Glutamatergic neuron (in vitro differentiated cells): ENCODE measurements at places on chromosomes 2 and 18. TPM values are rescaled to one million over a fixed set of nuclear protein-coding genes. Genes with fewer than 3 reads are reported as not detected.

Gene CCDC74B
- 0.29 TPM for total RNA-seq

Gene RIT2
- total RNA-seq, result not detected

Gene DSG2
- 8.2 TPM for total RNA-seq

Gene UGT1A10
- not detected for total RNA-seq

Gene LRATD1
- 19.4 TPM for total RNA-seq

Gene CCL20
- not detected for total RNA-seq

Gene FEV
- not detected for total RNA-seq

Gene SKOR2
- 6.7 TPM for total RNA-seq

Gene BOK
- total RNA-seq, result 13.8 TPM

Gene CTAGE1
- not detected for total RNA-seq

- H3K36me3 ChIP-seq, result no peaks in the 10 kb centered on the region
- DNase-seq, result no peak
- H3K4me1 ChIP-seq, result peaks cover 3% of the 10 kb centered on the region
- H3K4me3 ChIP-seq, result no peak overlapping the region
- no peaks in the 10 kb centered on the region for H3K27me3 ChIP-seq
These were observed 57.8 kb upstream of the GPR45 start for GRCh38 chr2:105183555-105184323.

DNA sequence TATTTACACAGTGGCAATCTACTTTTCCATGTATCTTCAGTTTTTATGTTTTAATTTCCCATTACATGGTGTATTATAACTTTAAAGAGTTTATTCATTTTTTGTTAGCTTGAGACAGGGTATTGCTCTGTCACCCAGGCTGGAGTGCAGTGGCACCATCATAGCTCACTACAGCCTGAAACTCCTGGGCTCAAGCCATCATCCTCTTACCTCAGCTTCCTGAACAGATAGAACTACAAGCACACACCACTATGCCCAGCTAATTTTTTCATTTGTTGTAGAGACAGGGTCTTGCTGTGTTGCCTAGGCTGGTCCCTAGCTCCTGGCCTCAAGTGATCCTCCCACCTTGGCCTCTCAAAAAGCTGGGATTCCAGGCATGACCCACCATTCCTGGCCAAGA lies 66.8 kb downstream of the COA5 start:
- no peak overlapping the region for H3K4me3 ChIP-seq
- H3K27me3 ChIP-seq, result peaks cover 11% of the 10 kb centered on the region
- peaks cover 11% of the 10 kb centered on the region for H3K4me1 ChIP-seq
- H3K27ac ChIP-seq, result no peak overlapping the region

- no peak for DNase-seq
- H3K4me3 ChIP-seq, result no peak overlapping the region
- no peaks in the 10 kb centered on the region for H3K36me3 ChIP-seq
- H3K4me1 ChIP-seq, result no peaks in the 10 kb centered on the region
- H3K27me3 ChIP-seq, result peaks cover 12% of the 10 kb centered on the region
These were observed 73.4 kb upstream of the SMAD7 start for GRCh38 chr18:49023938-49024803.

GRCh38 chr2:63029058-63029457 lies 21.6 kb upstream of the OTX1 start:
- H3K27ac ChIP-seq, result no peak overlapping the region
- no peaks in the 10 kb centered on the region for H3K4me1 ChIP-seq
- H3K27me3 ChIP-seq, result peaks cover 1% of the 10 kb centered on the region
- H3K4me3 ChIP-seq, result no peak overlapping the region
- H3K36me3 ChIP-seq, result peaks cover 4% of the 10 kb centered on the region

DNA sequence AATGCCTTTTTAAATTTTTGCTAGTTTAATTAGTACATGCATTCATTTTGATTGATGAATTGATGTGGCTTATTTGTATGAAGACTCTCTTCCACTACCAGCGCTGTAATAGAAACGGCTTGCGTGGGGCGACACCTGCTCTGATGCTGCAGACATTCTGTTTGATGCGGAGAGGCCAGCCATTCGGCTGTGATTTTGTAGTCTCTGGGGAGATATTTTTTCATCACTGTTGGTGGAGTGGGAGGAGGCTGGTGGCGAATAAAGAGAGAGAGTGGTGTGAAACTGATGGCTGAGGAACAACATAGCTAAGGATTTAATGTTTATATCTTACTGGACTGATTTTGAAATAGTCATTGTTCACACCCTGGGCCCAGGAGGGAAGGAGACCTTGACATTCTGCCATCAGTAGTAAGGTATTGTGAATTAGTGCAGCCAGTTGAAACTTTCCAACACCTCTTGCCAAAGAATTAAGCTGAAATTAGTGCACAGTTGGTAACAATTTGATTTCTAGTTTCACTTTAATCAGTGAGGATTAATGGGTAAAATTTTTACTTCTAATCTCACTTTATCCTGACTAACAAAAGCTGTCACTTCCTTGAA lies 224.1 kb downstream of the MTX2 start:
- peak overlapping the region; percentile 8 for H3K4me3 ChIP-seq
- H3K27ac ChIP-seq, result no peak overlapping the region
- DNase-seq, result no peak
- H3K27me3 ChIP-seq, result no peaks in the 10 kb centered on the region
- peaks cover 12% of the 10 kb centered on the region for H3K4me1 ChIP-seq
- H3K36me3 ChIP-seq, result no peaks in the 10 kb centered on the region

- H3K27ac ChIP-seq, result no peak overlapping the region
- peaks cover 2% of the 10 kb centered on the region for H3K27me3 ChIP-seq
- no peak for DNase-seq
- no peaks in the 10 kb centered on the region for H3K36me3 ChIP-seq
These were observed 215.8 kb downstream of the ALK start for GRCh38 chr2:29705616-29706015.

GRCh38 chr2:170396799-170397459 lies 219.0 kb downstream of the MYO3B start:
- H3K4me3 ChIP-seq, result no peak overlapping the region
- no peaks in the 10 kb centered on the region for H3K36me3 ChIP-seq
- H3K27me3 ChIP-seq, result peaks cover 6% of the 10 kb centered on the region
- DNase-seq, result no peak
- H3K27ac ChIP-seq, result no peak overlapping the region
- peaks cover 13% of the 10 kb centered on the region for H3K4me1 ChIP-seq

GRCh38 chr2:146821836-146822316 lies 1023.0 kb upstream of the ACVR2A start:
- H3K36me3 ChIP-seq, result peaks cover 3% of the 10 kb centered on the region
- no peak overlapping the region for H3K4me3 ChIP-seq
- no peaks in the 10 kb centered on the region for H3K4me1 ChIP-seq
- no peak for DNase-seq
- no peak overlapping the region for H3K27ac ChIP-seq

GRCh38 chr2:99858951-99859596 lies 283.3 kb downstream of the AFF3 start:
- no peaks in the 10 kb centered on the region for H3K36me3 ChIP-seq
- H3K4me1 ChIP-seq, result peaks cover 41% of the 10 kb centered on the region
- no peak overlapping the region for H3K27ac ChIP-seq
- DNase-seq, result no peak
- H3K4me3 ChIP-seq, result no peak overlapping the region

DNA sequence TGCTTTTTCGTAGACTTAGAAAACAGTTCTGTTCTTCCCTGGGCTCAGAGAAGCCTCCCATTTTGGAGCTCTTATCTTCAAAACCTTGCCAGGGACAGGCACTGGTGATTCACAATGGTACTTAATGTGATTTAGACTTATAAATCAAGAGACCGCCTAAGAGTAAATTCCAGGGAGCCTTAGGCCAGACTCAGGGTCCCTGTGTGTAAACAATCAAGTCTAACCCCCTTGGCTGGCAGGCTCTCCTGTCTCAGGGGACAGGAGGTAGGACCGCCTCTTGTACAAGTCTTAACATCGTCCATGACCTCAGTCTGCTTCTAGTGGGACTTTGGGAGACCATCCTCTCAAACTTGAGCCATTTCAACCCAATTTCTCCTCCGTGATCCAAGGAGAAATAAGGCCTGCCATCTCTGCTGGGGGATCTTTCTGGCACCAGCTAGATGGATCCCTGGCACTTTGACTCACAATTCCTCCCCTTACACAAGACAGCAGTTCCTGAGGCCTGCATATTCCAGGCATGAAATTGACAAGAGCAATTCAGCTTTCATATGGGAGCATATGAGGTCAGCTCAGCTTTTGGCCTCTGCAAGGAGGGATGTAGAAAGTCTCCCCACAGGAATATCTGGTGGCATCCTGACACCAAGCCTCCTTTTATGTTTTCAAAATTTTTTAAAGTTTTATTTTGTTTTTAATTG lies 487.0 kb downstream of the TNS1 start:
- no peak overlapping the region for H3K4me3 ChIP-seq
- peaks cover 3% of the 10 kb centered on the region for H3K27me3 ChIP-seq
- peaks cover 3% of the 10 kb centered on the region for H3K4me1 ChIP-seq
- H3K36me3 ChIP-seq, result no peaks in the 10 kb centered on the region

DNA sequence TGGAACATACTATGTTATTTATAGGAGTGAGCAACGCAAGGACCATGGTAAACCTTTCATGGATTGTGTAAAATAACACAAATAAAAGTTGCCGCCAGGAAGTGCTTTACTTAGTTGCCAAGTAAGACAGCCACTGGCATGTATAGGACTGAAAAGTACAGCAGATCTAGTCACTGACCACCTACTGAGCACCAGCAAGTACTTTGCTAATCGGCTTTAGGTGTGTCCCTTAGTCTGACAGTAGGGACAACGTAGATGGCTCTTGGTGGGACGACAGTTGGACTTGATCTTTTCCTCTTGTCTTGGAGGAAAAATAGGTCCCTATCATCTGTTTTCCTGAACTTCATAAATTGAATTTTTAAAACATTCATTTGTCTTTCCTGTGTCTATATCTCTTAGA lies 13.6 kb upstream of the CXXC1 start:
- H3K27me3 ChIP-seq, result peaks cover under 1% of the 10 kb centered on the region
- H3K4me3 ChIP-seq, result no peak overlapping the region
- no peaks in the 10 kb centered on the region for H3K4me1 ChIP-seq
- DNase-seq, result no peak
- no peaks in the 10 kb centered on the region for H3K36me3 ChIP-seq

DNA sequence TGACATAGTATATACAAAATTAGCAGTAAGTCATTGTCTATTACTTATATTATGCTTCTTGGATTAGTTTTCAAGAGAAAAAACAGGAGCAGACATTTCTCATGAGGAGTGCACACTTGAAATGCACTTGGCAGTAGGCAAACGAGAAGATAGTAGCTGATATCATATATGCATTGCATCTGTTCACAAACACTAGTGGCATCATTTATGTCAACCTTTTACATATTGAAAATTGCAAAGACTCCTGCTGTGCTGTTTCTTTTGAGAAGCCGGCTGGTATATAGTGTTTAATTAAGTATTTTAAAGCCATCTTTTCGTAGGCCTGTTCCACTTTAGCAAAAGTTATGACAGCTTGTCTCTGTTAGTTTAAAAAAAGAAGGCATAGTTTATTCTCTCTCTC lies 58.4 kb upstream of the SLC8A1 start:
- H3K27me3 ChIP-seq, result no peaks in the 10 kb centered on the region
- no peak overlapping the region for H3K27ac ChIP-seq
- H3K4me1 ChIP-seq, result no peaks in the 10 kb centered on the region
- DNase-seq, result no peak
- no peaks in the 10 kb centered on the region for H3K36me3 ChIP-seq

- H3K4me1 ChIP-seq, result no peaks in the 10 kb centered on the region
- H3K36me3 ChIP-seq, result no peaks in the 10 kb centered on the region
- H3K4me3 ChIP-seq, result no peak overlapping the region
- DNase-seq, result no peak
- no peaks in the 10 kb centered on the region for H3K27me3 ChIP-seq
- no peak overlapping the region for H3K27ac ChIP-seq
These were observed 1.7 kb downstream of the SCN2A start for GRCh38 chr2:165240916-165241315.

DNA sequence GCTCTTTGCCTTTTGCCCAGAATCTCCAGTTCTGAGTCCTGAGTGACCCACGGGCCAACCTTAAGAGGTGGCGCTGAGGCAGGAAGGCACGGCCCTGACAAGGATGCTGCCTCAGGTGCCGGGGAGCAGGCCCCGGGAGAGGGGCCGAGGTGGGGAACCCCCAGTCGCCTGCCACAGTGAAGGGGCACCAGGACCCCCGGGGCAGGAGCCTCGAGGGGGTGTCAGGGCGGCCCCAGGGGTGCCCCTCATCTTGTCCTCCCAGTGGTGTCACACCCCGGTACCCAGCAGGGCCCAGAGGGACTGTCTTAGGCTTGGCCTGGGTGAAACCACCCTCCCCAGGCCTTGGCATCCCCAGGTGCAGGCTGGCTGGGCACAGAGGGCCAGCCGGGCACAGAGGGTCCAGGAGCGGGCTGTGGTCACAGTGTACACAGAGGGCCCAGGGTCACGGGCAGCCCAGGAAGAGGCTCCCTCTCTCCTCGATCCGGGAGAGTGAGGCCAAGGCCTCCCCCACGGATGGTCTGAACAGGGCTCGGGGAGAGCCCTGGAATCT lies 1.0 kb downstream of the PDCD1 start:
- H3K4me1 ChIP-seq, result no peaks in the 10 kb centered on the region
- no peaks in the 10 kb centered on the region for H3K36me3 ChIP-seq
- peak; percentile 13 for DNase-seq
- H3K27me3 ChIP-seq, result peaks cover 4% of the 10 kb centered on the region

GRCh38 chr18:13756671-13757070 lies 30.2 kb downstream of the RNMT start:
- H3K27ac ChIP-seq, result no peak overlapping the region
- no peak overlapping the region for H3K4me3 ChIP-seq
- no peaks in the 10 kb centered on the region for H3K4me1 ChIP-seq
- DNase-seq, result no peak

DNA sequence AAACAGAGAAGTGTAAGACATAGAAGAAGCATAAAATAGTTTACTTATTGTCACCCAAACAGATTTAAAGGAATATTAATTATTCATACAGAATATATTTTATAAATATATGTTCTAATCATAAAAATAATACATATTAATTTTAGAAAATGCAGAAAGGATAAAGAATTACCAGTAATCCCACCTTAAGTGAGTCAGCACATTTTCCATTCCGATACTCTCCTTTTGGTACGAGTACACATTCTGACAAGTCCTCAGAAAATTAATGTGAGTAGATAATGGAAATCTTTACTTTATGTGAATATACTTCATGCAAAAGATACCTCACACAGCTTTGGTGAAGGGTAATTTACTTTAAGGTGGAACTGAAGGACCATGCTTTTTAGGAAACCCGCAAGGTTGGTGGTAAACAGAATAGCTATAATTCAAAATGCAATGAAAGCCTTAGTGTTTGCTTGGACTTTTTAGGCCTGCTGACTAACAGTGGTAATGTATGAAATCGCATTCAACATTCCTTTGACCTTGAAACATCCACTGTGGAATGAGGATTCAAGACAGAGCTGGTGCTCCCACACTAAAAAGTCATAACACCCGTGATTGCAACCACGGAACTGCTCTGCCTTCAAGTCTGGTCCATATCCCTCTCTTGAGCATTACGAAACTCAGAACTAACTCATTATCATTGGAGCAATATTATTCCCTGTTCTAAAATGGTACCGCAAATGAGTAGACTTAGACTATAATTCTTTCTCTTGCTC lies 28.1 kb upstream of the HTR2B start:
- no peaks in the 10 kb centered on the region for H3K27me3 ChIP-seq
- no peaks in the 10 kb centered on the region for H3K4me1 ChIP-seq
- H3K36me3 ChIP-seq, result no peaks in the 10 kb centered on the region
- no peak for DNase-seq
- H3K27ac ChIP-seq, result no peak overlapping the region
- no peak overlapping the region for H3K4me3 ChIP-seq

- H3K4me1 ChIP-seq, result peaks cover 22% of the 10 kb centered on the region
- peaks cover 5% of the 10 kb centered on the region for H3K27me3 ChIP-seq
These were observed 26.7 kb upstream of the MBOAT2 start for GRCh38 chr2:9030190-9030589.

- no peak overlapping the region for H3K4me3 ChIP-seq
- no peak overlapping the region for H3K27ac ChIP-seq
- H3K36me3 ChIP-seq, result no peaks in the 10 kb centered on the region
- no peak for DNase-seq
- peaks cover 8% of the 10 kb centered on the region for H3K27me3 ChIP-seq
These were observed 51.9 kb downstream of the ANKMY1 start for GRCh38 chr2:240505910-240506309.
